ENCODE measurements at places on chromosomes 6 and 20.

GRCh38 chr6:119829006-119829405 lies 479.4 kb upstream of the MAN1A1 start:
- no peak for DNase-seq
- no peaks in the 10 kb centered on the region for H3K27me3 ChIP-seq
- no peak overlapping the region for H3K4me3 ChIP-seq
- no peaks in the 10 kb centered on the region for H3K36me3 ChIP-seq

DNA sequence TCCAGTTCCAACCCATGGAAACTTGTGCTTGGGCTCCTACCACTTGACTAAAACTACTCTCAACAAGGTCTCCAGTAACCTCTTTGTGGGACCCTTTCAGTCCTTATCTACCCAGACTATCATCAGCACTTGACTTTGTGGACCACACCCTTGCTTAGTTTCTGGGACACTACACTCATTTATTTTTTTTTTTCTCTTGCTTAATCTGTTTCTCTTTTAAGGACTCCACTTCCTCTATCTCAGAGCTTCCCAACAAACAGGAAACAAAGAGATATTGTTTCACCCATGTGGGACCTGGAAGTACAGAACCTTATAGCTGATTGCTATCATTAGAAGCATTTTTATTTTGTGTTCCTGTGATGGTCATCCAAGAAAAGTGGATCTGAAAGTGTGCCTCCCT lies 28.8 kb upstream of the ME1 start:
- DNase-seq = no peak
- no peaks in the 10 kb centered on the region for H3K36me3 ChIP-seq
- H3K27me3 ChIP-seq = no peaks in the 10 kb centered on the region
- no peak overlapping the region for H3K4me3 ChIP-seq

- peaks cover 6% of the 10 kb centered on the region for H3K36me3 ChIP-seq
- DNase-seq = no peak
- peaks cover 2% of the 10 kb centered on the region for H3K27me3 ChIP-seq
- no peak overlapping the region for H3K27ac ChIP-seq
- peaks cover 12% of the 10 kb centered on the region for H3K4me1 ChIP-seq
Measured at GRCh38 chr20:63293456-63293855, 470 bp downstream of the COL20A1 start.

GRCh38 chr6:25181923-25182322 lies 97.3 kb upstream of the CARMIL1 start:
- H3K27me3 ChIP-seq = no peaks in the 10 kb centered on the region
- H3K4me3 ChIP-seq = no peak overlapping the region
- no peaks in the 10 kb centered on the region for H3K36me3 ChIP-seq
- no peak overlapping the region for H3K27ac ChIP-seq
- DNase-seq = no peak

DNA sequence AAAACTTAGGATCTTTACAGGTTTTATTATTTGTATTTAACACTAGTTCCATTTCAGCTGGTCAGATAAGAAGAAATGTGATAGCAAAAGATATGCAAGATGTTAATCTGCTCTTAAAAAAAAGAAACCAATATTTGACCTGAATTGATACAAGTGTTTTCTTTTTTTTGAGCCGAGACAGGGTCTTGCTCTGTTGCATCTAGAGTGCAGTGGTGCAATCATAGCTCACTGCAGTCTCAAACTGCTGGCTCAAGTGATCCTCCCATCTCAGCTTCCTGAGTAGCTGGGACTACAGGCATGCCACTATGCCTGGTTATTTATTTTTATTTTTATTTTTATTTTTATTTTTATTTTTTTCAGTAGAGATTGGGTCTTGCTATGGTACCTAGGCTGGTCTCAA lies 133.0 kb downstream of the GMPR start:
- H3K27ac ChIP-seq = no peak overlapping the region
- no peaks in the 10 kb centered on the region for H3K4me1 ChIP-seq
- H3K27me3 ChIP-seq = no peaks in the 10 kb centered on the region
- no peak overlapping the region for H3K4me3 ChIP-seq
- DNase-seq = no peak

GRCh38 chr6:42168650-42169049 lies 4.5 kb upstream of the GUCA1A start:
- H3K27ac ChIP-seq = no peak overlapping the region
- no peak overlapping the region for H3K4me3 ChIP-seq
- no peaks in the 10 kb centered on the region for H3K27me3 ChIP-seq
- no peak for DNase-seq
- H3K36me3 ChIP-seq = no peaks in the 10 kb centered on the region
- no peaks in the 10 kb centered on the region for H3K4me1 ChIP-seq

DNA sequence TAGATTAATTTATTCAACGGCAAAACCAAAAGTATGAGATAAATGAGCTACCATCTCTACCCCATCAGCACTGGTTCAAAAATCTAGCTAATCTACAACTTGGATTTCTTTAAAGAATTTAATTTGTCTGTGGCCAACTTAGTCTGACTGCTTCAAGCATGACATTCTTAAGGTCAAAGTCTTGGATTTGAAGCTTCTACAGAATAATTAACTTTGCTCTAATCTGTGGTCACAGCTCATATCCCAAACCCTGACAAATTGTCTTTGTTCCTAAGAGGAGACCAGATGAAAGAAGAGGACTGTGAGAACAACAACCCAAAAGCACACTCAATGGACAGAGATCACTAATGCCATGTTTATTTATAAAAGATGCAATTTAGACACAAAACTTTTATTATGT lies 166.9 kb upstream of the EPHA7 start:
- no peak for DNase-seq
- H3K4me1 ChIP-seq = no peaks in the 10 kb centered on the region
- H3K27ac ChIP-seq = no peak overlapping the region
- H3K36me3 ChIP-seq = no peaks in the 10 kb centered on the region

DNA sequence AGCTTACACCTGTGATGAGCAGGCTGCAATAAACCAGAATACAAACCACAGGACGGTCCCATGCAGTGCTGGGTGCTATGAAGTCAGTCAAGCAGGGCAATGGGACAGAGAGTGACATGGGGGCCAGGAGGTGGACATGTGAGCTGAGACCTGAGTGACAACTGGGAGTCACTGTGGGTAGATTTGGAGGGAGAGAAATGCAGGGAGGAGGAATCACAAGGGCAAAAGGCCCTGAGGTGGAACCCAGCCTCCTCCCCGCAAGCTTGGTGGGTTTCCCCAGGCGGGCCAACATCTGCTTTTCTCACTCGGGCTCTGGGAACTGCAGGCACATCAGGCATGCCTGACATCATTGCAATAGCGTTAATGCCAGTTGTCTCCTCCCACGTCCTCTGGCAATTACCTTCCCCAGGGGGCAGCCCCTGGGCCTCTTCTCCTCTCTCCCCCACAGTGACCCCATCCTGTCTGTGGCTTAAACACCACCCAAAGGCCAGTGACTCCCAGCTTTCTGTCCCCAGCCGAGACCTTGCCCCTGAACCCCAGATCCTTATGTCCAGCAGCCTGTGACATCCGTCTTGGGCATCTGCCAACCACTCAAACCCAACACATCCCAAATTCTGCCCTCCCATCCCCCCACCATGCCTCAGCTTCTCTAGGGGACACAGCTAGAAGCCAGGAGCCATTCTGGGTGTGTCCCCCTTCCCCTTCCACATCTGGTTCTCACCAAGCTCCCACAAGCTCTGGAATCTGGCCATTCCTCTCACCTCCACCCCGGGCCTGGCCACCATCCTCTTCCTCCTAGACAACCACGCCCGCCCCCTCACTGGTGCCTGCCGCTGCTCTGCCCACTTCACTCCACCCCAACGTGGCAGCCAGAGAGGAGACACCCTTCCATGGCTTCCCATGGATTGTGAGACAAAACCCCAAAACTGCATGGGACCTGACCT lies 28.2 kb downstream of the PDRG1 start:
- no peak for DNase-seq
- H3K4me1 ChIP-seq = no peaks in the 10 kb centered on the region
- no peaks in the 10 kb centered on the region for H3K27me3 ChIP-seq
- no peak overlapping the region for H3K4me3 ChIP-seq

DNA sequence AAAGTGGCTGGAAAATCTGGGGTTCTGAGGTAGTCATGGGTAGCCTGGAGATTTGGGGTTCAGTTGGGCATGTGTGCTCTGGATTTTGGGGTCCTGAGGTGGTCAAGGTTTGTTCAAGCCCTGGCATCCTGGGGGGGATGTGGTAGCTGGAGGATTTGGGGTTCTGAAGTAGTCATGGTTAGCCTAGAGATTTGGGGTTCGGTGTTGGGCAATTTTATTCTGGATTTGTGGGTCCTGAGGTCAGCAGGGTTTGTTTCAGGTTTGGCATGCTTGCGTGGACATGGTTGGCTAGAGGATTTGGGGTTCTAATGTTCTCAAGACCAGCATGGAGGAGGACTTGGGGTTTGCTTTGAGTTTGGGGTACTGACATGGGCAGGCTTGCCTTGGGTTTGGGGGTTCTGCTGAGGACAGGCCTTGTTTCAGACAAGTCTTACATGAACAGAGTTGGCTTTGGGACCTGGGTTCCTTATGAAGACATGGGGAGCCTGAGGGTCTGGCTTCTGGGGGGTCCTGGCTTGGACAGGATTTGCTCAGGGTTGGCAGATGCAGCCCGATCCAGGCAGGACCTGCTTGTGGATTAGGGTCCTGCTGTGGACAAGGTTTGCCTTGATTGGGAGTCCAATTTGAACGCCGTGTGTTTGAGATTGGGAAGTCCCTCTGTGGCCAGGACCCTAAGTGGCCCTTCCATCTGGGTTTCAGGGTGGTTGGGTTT lies 906 bp downstream of the ANKRD60 start:
- no peaks in the 10 kb centered on the region for H3K4me1 ChIP-seq
- H3K27ac ChIP-seq = no peak overlapping the region
- H3K27me3 ChIP-seq = peaks cover 40% of the 10 kb centered on the region
- H3K4me3 ChIP-seq = no peak overlapping the region
- H3K36me3 ChIP-seq = no peaks in the 10 kb centered on the region

- H3K36me3 ChIP-seq = no peaks in the 10 kb centered on the region
- no peak within 1 kb of the TSS for H3K27ac ChIP-seq
- H3K4me1 ChIP-seq = no peaks in the 10 kb centered on the region
- H3K27me3 ChIP-seq = no peaks in the 10 kb centered on the region
- no peak within 1 kb of the TSS for H3K4me3 ChIP-seq
Measured at GRCh38 chr20:33282991-33283555, at the start of gene BPIFB1. Gene BPIFB1 (plus strand): TSS chr20:33283214. CDS start chr20:33286074, 2,860 bp downstream.

- peak; percentile 25 for DNase-seq
- H3K27me3 ChIP-seq = peaks cover 22% of the 10 kb centered on the region
- no peaks in the 10 kb centered on the region for H3K36me3 ChIP-seq
- peak overlapping the region; percentile 65 for H3K4me3 ChIP-seq
- no peak overlapping the region for H3K27ac ChIP-seq
- peaks cover 14% of the 10 kb centered on the region for H3K4me1 ChIP-seq
Measured at GRCh38 chr6:43771210-43771857, 1.3 kb downstream of the VEGFA start.

All from effector memory CD4-positive, alpha-beta T cell (primary cell).